ENCODE measurements at places on chromosomes 16 and 17. TPM values are rescaled to one million over a fixed set of nuclear protein-coding genes. Genes with fewer than 3 reads are reported as not detected.
A peak's percentile ranks its signal among the peaks of the same experiment; 100 is the strongest.

DNA sequence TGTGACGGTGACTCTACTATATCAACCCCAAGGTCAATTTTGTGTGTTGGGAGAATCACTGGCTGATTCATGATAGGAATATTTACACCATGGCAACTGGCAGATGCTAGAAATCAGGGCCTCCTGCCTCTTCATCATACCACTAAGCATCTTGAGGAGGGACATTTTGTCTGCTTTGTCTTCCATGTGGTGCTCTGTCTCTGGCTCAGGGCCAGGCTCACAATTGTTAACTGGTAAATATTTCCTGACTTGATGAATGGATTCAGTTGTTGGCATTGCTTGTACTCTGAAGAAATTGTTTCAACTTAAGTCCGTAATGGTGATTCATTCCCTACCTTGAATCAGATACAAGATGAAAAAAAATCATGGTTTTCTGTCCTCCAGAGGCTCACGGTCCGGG lies 292.7 kb downstream of the HAPSTR1 start:
- DNase-seq: no peak

Gene VPS35
- total RNA-seq: 115 TPM

- DNase-seq: no peak
Measured at GRCh38 chr16:88448461-88449266, 4.4 kb upstream of the ZFPM1 start.

Gene SMIM5
- 0.12 TPM for total RNA-seq

- DNase-seq: peak; percentile 4
Measured at GRCh38 chr17:8320990-8321389, 10.9 kb downstream of the ARHGEF15 start.
